ENCODE measurements at places on chromosomes 2 and 18. TPM values are rescaled to one million over a fixed set of nuclear protein-coding genes. Genes with fewer than 3 reads are reported as not detected.

Gene C2orf15
- 0.50 TPM for total RNA-seq

Gene PSD4
- total RNA-seq, result 156 TPM

Gene SPC25
- 47.1 TPM for total RNA-seq

Gene COL5A2
- total RNA-seq, result 0.83 TPM

Gene SPATA3
- total RNA-seq, result 0.53 TPM

Gene FKBP7
- 2.9 TPM for total RNA-seq

Gene VPS54
- total RNA-seq, result 12.5 TPM

Gene CCDC141
- total RNA-seq, result 1.3 TPM

Gene GREB1
- 0.29 TPM for total RNA-seq

Gene MGAT4A
- 76.7 TPM for total RNA-seq
